Neural progenitor cell (in vitro differentiated cells): ENCODE measurements at places on chromosomes 7 and 10.

DNA sequence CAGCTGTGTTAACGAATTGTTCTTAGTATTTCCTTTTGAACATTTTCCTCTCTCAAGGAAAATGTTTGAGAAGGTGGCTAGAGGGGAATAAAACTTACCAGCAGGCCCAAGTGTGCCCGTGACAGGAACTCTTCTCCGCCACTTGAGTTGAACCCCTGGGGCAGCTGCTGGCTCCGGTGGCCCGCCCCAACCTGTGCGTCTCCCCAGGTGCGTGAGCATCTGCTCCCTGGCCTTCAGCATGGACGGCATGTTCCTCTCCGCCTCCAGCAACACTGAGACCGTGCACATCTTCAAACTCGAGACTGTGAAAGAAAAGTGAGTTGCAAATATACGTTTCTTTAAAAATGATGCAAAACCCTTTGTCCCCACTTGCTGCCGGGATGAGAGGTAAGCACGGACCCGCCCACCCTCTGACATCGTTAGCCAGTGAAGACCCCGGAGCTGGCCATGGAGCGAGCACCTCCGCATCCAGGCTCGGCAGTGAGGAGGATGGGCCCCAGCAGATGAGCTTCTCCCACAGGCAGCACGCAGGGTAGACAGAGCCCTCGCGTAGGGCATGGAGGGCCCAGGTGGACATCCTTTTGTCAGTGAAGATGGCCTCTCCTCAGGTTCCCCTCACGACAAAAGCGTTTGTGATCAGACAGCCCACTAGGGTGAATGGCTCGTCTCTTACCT, 35.7 kb downstream of the WIPI2 start:
- no peak for DNase-seq

- DNase-seq = no peak
Measured at GRCh38 chr10:96133135-96133534, 3.0 kb downstream of the ZNF518A start.

GRCh38 chr10:17255512-17255911, 27.5 kb downstream of the VIM start:
- DNase-seq = no peak

DNA sequence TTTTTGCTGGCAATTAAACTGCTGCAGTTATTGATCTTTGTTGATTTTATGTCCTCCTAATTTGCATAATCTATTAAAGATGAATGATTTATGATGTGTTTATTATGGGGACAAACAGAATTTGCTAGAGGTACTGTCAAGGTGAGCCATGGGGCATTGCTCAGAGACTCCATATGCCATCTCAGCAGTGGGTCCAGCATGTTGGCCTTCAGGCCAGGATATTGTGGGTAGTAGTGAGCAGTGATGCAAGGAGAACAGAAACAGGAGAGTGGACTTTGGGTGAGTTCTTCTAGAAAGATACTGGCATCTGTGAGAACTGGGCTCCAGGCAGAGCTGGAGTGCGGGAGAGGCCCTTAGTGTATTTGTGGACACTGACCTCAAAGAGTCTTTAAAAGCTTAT, 65.9 kb downstream of the PAX2 start:
- DNase-seq = no peak
